Activated T-cell treated with anti-CD3 and anti-CD28 coated beads for 4 hours (primary cell): ENCODE measurements at places on chromosomes 5 and 9.

DNA sequence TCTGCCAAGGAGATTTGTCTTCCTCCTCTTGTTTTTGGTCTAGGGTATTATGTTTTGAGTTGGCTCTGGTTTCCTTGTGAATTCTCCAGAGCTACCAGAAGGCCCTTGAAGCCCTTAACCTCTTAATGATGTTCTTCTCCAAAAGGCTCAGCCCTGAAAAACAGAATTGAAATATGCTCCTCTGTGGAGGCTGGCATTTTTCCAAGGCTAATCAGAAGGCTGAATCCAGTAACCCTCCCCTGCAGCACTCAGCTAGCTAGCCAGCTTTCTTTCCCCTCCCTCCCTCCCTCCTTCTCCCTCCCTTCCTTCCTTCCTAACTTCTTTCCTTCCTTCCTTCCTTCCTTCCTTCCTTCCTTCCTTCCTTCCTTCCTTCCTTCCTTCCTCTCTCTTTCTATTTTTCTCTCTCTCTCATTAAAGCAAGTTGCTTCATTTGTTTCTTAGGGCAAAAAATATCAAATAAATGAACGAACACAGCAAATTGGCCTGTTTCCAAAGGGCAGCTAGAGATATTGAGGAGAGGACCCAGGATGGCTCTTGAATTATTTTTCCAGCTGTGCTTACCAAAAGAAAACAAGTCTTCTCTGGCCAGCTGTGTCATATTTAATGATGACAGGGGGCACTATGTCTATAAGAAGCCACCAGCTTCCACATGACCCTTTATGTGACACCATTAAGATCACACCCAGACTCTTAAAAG is 38.7 kb downstream of the JAKMIP2 start:
- DNase-seq, result no peak

DNA sequence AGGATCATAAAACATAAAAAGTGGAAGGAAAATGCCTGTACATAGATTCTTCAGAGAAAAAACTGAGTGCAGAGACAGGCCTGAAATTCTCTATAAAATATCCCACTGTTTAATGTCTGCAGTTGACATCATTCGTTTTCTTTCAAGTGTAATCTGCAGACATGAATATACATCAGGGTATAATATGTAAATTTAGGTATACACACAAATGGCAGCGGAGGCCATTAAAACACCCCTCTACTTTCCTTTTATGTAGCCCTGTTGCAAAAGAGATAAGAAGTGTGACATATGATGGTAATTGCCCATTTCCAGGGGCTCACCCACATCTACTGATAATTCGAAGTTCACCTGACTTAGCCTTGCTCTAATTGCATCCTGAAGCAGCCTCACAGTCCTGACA is 164.3 kb downstream of the SLC24A2 start:
- DNase-seq, result no peak

DNA sequence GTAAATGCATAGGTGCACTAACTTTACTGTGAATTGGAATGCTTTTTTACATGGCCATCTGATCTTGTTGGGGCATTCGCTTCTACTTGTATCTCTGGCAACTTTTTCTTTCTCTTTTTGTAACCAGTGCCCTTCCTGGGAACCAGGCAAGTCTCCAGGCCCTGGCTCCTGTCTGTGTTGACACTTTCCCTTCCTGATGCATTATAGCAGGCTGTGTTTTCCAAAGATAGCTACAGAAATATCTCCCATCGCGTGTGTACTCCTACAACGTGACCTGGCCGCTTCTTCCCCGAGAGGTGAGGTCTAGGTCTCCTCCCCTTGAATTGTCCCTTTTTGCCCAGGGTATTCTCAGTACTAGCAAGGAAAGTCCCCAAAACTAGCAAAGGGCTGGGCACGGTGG is 81.1 kb upstream of the SPIN1 start:
- DNase-seq, result no peak

GRCh38 chr5:69160651-69161050 is 6.3 kb upstream of the CCNB1 start:
- no peak for DNase-seq

DNA sequence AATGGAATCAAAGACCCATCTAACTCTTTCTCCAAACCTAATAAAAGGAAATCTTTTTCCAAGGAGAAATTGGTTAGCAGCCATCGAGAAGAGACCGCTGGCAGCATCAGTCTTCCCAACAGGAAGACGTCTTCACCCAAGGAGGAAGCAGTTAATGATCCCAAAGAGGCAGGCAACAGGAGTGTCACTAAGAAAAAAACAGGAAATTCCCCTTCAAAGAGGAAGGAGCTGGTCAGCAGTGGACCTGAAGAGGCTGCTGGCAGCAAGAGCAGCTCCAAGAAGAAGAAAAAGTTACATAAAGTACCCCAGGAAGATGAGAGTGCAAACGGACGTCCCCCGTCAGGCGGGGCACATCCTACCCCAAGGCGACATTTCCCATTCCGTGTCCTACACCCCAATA is 143.7 kb downstream of the ELAVL2 start:
- DNase-seq, result no peak
